ENCODE measurements at places on chromosomes 7 and 10.

GRCh38 chr10:79079490-79080355, 11.0 kb downstream of the ZMIZ1 start:
- no peak for DNase-seq

DNA sequence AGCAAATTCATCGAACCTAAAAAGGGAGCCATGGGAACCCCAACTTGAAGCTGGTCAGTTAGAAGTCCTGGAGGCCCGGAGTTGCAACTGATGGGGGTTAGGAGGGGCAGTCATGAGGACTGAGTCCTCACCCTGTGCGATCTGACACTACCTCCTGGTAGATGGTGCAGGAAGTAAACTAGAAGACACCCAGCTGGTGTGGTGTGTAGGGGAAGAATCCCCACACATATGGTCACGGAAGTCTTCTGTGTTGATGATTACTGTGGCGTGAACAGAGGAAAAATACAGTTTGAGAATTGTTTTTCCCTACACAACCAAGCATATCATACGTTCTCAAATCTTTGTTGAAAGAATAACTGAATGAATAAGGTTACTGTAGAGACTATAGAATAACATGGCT, 164.6 kb upstream of the KCTD7 start:
- no peak for DNase-seq

- DNase-seq: peak; percentile 30
Observed at GRCh38 chr7:114922652-114923402, 933 bp downstream of the MDFIC start.

- no peak for DNase-seq
Observed at GRCh38 chr7:139451638-139452037, 31.8 kb downstream of the KLRG2 start.

DNA sequence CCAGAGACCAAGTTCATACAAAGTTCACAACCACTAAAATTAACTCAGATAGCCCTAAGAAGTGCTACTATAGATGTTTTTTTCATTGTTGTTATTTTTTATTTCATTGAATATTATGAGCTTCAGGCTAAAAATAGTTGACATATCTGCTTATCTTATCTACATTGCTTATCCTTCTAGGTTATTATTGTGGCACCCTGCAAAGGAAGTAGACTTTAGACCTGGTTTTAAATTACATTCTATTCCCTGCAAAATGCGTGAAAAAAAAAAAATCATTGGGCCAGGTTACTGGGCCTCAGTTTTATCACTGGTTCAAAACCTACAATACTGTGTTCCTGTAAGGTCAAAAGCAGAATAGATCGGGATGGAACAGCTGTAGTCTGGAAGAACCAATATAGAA, 811.0 kb downstream of the GRM8 start:
- no peak for DNase-seq

DNA sequence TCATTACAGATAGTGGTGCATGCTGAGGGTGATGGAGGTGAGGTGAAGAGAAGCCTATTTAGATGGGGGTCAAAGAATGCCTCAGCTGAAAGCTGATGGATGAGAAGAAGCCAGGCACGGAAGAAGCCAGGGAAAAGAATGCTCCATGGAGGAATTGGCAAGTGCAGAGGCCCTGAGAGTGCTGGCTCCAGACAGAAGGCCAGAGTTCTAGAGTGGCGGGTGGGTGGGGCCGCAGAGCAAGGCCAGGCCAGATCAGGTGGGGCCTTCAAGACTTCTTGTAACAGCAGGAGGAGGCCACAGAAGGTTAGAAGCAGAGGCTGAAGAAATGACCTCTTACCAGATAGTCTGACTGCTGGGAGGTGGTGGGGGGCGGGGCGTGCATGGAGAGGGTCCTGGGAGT, 7.3 kb downstream of the EEPD1 start:
- DNase-seq: no peak

- DNase-seq: no peak
Observed at GRCh38 chr10:15313843-15314242, 57.2 kb downstream of the FAM171A1 start.
